ENCODE measurements at places on chromosomes 12 and 14.

GRCh38 chr12:79127271-79127751 is 262.7 kb downstream of the SYT1 start:
- DNase-seq = peak; percentile 88

DNA sequence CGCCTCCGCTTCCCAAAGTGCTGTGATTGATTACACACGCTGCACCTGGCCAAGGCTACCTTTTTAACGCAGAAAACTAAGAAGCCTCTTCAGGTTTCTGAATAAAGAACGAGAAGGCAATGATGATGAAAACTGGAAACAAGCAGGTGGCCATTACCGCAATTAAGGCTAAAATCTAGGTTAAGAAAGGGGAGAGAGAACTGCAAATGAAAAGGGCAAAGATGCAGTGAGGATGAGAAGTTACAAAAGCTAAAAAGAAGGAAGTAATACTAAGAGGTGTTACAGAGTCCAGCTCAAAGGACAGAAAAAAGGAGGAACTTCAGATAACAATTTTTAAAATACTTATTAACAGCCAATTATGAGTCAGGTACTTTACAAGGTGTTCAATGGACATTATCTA is 79.7 kb downstream of the DUSP16 start:
- DNase-seq = no peak

- DNase-seq = no peak
These were observed 250.8 kb upstream of the LRFN5 start for GRCh38 chr14:41355866-41356265.

DNA sequence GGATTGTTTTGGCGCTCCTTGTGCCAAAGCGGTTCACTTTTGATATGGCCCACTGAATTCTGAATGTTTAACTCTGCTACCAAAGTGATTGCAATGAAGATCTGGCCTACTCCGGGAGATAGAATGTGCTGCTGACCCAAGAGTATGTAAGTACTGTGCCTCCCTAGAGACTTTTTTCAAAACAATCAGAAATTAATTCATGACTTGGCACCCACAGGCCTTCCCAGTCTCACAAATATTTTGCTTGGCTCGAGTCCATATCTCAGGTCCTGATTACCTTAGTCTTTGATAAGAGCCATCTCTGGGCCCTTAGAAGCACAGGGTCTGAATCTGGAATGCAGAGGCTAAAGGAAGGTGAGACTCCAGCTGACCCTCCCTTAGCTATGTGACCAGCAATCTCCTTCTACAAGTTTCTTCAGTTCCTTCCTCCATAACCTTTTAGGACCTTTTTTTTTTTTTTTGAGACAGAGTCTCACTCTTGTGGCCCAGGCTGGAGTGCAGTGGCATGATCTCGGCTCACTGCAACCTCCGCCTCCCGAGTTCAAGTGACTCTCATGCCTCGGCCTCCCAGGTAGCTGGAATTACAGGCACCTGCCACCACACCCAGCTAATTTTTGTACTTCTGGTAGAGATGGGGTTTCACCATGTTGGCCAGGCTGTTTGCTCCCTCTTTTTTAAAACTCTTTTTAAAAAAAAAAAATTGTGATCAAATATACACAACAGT is 49.5 kb upstream of the METAP2 start:
- no peak for DNase-seq

GRCh38 chr12:48814262-48815125 is 3.8 kb upstream of the CACNB3 start:
- DNase-seq = peak; percentile 72

- peak; percentile 78 for DNase-seq
These were observed 33.5 kb downstream of the C12orf50 start for GRCh38 chr12:87995581-87996178.

- no peak for DNase-seq
These were observed 25.4 kb downstream of the PRORP start for GRCh38 chr14:35147711-35148110.

- no peak for DNase-seq
These were observed 22.9 kb upstream of the CCND2 start for GRCh38 chr12:4250691-4251090.

DNA sequence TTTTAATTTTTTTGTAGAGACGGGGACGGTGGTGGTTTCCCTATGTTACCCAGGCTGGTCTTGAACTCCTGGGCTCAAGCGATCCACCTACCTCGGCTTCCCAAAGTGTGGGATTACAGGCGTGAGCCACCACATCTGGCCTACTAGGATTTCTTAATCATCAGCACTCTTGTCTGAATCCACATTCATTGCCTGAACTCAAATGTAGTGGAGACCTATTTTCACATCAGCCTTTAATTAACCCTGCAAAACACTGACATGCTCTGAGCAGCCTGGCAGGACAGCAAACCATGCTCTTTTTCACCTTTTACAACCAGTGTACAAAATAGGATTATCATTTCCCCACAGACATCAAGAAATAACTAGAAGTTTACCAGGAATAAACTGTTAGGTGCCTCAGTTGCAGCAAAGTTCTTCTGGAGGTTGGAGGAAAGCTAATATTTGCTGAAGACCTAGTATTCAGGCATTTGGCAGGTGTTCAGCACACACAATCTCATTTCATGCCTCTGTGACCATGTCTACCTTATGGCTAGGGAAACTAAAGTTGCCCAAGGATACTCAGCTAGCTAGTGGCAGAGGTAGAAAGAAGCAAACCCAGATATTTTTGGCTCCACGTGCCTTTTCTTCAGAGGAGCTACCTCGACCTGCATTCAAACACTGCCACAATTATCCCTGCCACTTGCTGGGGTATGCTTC is 37.7 kb downstream of the CFL2 start:
- no peak for DNase-seq

DNA sequence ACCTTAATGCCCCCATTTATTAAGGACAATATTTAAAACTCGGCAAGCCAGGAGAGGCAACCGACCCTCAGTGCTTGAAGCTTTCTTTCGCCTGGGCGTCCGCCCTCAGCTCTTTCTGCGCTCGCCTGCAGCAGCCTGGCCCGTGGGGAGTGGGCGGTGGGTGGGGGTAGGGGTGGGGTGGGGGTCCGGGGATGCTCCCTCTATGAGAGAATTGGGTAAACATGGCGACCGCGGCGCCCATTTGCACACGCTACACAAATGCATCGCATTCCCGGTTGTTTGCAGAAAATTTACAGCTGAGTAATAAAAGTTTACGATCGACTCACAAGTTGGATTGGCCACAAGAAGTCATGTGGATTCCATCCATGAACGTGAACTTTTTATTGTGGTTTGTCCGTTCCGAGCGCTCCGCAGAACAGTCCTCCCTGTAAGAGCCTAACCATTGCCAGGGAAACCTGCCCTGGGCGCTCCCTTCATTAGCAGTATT is 7.7 kb downstream of the HOXC8 start:
- peak; percentile 95 for DNase-seq

DNA sequence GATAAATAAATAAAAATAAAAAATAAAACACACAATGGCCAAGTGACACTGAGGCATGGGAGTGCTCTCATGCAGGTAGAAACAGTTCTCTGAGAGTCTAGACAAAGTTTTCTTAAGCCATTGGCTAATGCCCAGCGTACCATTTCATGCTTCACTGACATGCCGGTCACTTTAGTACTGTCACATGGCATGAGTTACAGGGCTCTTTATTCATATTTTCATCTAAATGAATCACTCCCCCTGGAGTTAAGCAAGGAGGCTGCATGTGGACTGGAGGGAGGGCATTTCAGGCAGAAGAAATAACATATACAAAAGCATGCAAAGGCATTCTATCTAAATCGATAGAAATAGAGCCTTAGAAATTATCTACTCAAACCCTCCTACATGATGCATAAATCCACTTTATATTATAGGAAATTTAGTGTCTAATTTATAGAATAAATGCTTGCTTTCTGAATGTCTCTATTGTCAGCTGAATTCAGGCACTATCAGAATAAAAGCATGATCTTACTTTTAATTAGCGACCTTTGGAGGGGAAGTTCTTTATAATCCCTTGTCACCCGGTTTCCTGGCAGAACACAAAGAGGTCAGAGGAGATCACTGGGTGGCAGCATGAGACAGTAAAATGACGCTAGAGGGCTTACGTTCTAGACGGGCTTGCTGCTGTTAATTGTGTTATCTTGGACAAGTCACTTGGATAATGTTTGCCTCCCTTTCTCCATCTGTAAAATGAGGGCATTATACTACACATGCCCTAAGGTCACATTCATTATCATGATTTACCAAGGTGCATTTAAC is 17.5 kb downstream of the DYRK4 start:
- no peak for DNase-seq

GRCh38 chr12:92045852-92046251 is 99.8 kb downstream of the BTG1 start:
- peak; percentile 36 for DNase-seq

- no peak for DNase-seq
These were observed 44.7 kb upstream of the GNPNAT1 start for GRCh38 chr14:52836063-52836462.

- peak; percentile 91 for DNase-seq
These were observed 57.3 kb downstream of the NTN4 start for GRCh38 chr12:95733141-95733825.

- no peak for DNase-seq
These were observed 84.0 kb upstream of the PRICKLE1 start for GRCh38 chr12:42673535-42673934.

GRCh38 chr12:132003846-132004245 is 54.1 kb downstream of the EP400 start:
- peak; percentile 74 for DNase-seq

DNA sequence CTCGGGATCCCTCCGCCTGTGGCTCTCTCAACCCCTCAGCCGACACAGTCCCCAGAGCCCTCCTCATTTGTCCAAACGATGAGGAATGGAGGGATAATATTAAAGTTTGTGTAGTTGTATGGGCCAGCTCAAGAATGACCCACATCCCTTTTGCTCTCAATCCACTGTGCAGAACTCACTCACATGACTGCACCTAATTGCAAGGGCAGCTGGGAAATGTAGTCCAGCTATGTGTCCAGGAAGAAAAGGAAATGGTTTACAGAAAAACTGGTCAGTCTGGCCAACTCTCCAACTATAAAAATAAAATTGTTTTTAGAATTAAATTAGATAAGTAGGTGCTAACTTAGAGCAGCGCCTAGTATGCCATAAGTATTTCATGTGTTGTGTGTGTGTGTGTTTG is 66.6 kb downstream of the GALNT8 start:
- no peak for DNase-seq

DNA sequence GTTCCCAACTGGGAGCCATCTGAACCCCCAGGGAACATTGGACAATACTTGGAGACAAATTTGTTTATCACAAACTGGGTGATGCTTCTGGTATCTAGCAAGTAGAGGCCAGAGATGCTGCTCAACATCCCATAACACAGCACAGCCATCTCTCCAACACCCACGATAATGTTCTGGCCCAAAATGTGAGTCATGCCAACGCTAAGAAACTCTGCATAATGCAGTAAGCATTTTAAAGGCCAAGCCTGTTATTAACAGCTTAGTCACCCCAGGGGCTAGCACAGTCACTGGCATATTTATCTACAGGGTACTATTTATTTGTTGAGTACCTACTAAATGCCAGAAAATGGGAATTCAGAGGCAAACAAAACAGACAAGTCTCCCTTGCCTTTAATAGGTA is 873.1 kb upstream of the TMEM132C start:
- peak; percentile 56 for DNase-seq

- no peak for DNase-seq
These were observed 16.1 kb downstream of the VRTN start for GRCh38 chr14:74364271-74364880.

- DNase-seq = no peak
These were observed 428.3 kb downstream of the TMTC2 start for GRCh38 chr12:83114966-83115365.

DNA sequence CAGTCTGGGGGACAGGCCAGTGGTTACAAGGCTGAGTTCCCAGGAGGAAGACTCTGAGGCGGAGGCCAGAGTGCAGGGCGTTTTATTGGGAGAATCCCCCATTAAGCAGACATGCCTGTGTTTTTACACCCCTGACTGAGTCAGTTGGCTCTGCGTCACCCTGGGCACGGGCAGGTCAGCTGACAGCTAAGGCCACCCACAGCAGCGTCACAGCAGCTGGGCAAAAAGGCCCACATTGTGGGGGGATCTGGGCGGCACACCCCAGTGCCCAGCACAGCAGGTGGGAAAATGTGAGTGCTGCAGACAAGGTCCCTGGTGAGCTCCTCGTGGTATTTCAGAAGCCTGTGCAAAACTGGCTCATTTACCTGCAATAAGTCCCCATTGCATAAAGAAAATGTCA is 184.7 kb downstream of the AACS start:
- no peak for DNase-seq

GRCh38 chr14:67240168-67240932 is 885 bp upstream of the PALS1 start:
- no peak for DNase-seq

- DNase-seq = no peak
These were observed 728.7 kb upstream of the TMEM132C start for GRCh38 chr12:127538316-127538715.

GRCh38 chr14:75542588-75543091 is 20.4 kb downstream of the BATF start:
- DNase-seq = no peak

DNA sequence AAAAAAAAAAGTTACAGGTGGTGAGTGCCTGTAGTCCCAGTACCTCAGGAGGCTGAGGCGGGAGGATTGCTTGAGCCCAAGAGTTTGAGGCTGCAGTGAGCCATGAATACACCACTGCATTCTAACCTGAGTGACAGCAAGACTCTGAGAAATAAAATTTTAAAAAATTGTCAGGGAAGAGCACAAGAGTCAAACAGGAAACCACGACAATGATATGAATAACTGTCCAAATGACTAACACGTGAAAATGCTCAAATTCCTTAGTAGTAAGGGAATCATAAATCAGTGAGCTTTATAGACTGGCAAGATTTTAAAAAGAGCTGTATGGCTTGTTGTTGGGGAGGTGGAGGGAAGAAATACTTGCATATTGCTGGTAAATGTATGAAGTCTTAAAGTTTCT is 12.9 kb upstream of the ASPG start:
- DNase-seq = no peak

DNA sequence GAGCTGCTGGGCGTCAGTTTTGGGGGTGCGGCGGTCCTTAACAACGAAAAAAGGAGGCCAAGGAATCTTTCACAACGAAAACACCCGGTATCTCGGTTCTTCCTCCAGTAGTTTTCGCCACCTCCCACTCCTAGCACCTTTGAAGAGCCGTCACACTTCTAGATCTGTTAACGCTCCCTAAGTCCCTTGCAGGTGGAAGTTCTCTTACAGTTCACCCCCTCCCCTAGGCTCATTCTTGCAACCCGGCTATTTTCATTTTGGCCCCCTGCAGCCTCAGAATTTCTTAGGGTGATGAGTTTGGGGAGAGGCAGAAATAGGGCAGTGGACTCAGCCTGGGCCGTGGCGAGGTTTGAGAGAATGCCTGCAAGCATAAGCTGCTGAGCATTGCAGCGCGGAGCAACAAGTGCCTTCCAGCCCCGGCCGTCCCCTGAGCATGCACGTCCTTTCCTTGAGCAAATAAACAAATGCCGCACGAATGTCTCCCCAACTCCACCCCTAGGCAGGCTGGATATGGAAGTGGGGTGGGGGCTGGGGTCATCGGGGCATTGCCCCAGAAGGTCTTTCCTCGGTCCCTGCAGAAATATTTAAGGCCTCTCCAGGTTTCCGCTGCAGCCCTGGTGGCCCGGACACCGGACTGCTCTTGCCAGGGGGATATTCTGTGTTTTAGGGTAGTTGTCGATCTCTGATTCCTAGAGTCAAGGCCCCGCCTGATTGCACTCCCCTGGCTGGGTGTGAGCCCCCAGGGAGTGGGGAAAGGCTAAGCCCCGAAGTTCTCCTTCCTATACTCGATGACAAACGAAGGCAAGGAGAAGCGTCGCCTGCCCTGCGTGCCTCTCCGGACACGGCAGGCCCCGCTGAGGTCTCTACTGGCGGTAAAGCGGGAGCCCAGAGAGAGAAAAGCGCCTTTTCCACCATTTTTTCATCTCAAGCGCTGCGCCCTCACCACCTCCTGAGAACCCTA is 1.6 kb downstream of the RFX4 start:
- DNase-seq = no peak

GRCh38 chr12:88342251-88342806 is 200.2 kb downstream of the TMTC3 start:
- DNase-seq = no peak
